Activated CD8-positive, alpha-beta memory T cell treated with anti-CD3 and anti-CD28 coated beads, Interleukin-2, amount 10 ng/mL, durations not matched to agents 7 days and 5 days (primary cell): ENCODE measurements at places on chromosomes 5 and 9. TPM values are rescaled to one million over a fixed set of nuclear protein-coding genes. Genes with fewer than 3 reads are reported as not detected.

The GABRP gene
- total RNA-seq = not detected

The C5orf34 gene
- total RNA-seq = 9.8 TPM

The PCDHA10 gene
- not detected for total RNA-seq

The CDC25C gene
- total RNA-seq = 21.3 TPM

The SLC6A18 gene
- total RNA-seq = not detected

The IGFBPL1 gene
- not detected for total RNA-seq

The SNCB gene
- not detected for total RNA-seq

The NEUROG1 gene
- total RNA-seq = not detected

The HTR1A gene
- total RNA-seq = not detected

The IFNA13 gene
- total RNA-seq = not detected

The LRRC19 gene
- not detected for total RNA-seq

The OR13F1 gene
- not detected for total RNA-seq

The IRF1 gene
- 205 TPM for total RNA-seq

The DOLPP1 gene
- total RNA-seq = 23.7 TPM

The FOXD4L4 gene
- total RNA-seq = 0.09 TPM

The PKD2L2 gene
- 0.38 TPM for total RNA-seq

The EGFL7 gene
- 0.29 TPM for total RNA-seq

The IL4 gene
- total RNA-seq = 2.5 TPM

The ECSCR gene
- total RNA-seq = 0.28 TPM

The SLC24A2 gene
- not detected for total RNA-seq

The SLC34A1 gene
- 0.85 TPM for total RNA-seq

The QRFP gene
- total RNA-seq = not detected

The MAMDC4 gene
- 15.5 TPM for total RNA-seq

The FAM81B gene
- total RNA-seq = not detected

The SPATA31A3 gene
- total RNA-seq = not detected

The C9 gene
- total RNA-seq = not detected

The ADAMTS12 gene
- total RNA-seq = not detected

The ZBED3 gene
- total RNA-seq = 0.80 TPM

The CCDC183 gene
- total RNA-seq = 0.91 TPM

The GAS1 gene
- 0.07 TPM for total RNA-seq

The IL7R gene
- 10.4 TPM for total RNA-seq

The SPATA31D3 gene
- not detected for total RNA-seq

The ADAMTS16 gene
- total RNA-seq = not detected

The RMRP gene
- total RNA-seq = 13,083 TPM

The CYSRT1 gene
- total RNA-seq = 0.53 TPM

The CDC42SE2 gene
- 118 TPM for total RNA-seq

The CAST gene
- 173 TPM for total RNA-seq

The HTR4 gene
- not detected for total RNA-seq

The ADCY2 gene
- total RNA-seq = not detected

The RGMB gene
- 1.1 TPM for total RNA-seq

The FOXD4L6 gene
- total RNA-seq = not detected

The GPR151 gene
- total RNA-seq = not detected

The PIP5KL1 gene
- 1.8 TPM for total RNA-seq

The SLCO4C1 gene
- total RNA-seq = 0.55 TPM

The COL15A1 gene
- total RNA-seq = 0.45 TPM

The CDH6 gene
- not detected for total RNA-seq

The SLC6A3 gene
- total RNA-seq = 0.07 TPM

The WNT8A gene
- not detected for total RNA-seq

The DDX4 gene
- 0.29 TPM for total RNA-seq
